ENCODE measurements at places on chromosomes 1 and 21.

DNA sequence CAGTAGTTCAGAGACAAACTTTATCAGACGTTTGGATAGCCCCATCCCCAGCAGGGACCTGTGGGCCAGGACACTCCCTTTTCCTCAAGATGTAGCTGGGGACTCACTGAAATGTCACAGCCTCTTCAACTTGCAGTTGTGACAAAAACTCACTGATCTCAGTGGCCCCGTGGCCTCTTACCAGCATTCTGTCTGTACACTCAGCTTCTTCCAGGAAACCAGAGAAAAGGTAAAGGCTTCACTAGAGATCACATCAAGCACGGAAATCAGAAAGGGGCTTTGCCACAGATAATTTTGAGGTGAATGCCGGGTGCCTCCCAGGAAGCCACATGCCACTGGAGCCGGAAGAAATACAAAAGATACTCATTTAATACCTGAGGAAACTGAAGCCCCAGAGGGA lies 122.2 kb downstream of the CCDC185 start:
- peak; percentile 13 for DNase-seq

- DNase-seq: no peak
Observed at GRCh38 chr1:169873582-169874199, 20.0 kb downstream of the SCYL3 start.

- no peak for DNase-seq
Observed at GRCh38 chr1:203182387-203182953, 4.0 kb downstream of the CHI3L1 start.

DNA sequence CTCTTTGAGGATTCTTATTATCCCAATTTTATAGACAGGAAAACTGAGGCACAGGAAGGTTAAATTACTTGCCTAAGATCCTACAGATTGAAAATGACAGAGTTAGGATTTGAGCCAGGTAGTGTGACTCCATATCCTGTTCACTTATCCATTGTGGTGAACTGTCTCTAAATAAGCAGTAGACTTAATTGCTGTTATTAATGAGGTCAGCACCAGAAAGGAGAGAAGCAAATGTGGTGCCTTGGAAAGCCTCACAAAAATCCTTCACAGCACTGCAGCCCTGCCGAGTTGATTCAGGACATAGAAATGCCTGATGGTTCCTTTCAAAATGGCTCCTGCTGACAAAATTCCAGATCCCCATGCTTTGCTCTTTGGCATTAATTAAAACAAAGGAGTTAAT lies 193.3 kb upstream of the BEND5 start:
- DNase-seq: no peak

GRCh38 chr1:53826367-53826766 lies 11.7 kb downstream of the NDC1 start:
- no peak for DNase-seq

GRCh38 chr1:100930494-100930893 lies 34.6 kb downstream of the SLC30A7 start:
- DNase-seq: peak; percentile 61

DNA sequence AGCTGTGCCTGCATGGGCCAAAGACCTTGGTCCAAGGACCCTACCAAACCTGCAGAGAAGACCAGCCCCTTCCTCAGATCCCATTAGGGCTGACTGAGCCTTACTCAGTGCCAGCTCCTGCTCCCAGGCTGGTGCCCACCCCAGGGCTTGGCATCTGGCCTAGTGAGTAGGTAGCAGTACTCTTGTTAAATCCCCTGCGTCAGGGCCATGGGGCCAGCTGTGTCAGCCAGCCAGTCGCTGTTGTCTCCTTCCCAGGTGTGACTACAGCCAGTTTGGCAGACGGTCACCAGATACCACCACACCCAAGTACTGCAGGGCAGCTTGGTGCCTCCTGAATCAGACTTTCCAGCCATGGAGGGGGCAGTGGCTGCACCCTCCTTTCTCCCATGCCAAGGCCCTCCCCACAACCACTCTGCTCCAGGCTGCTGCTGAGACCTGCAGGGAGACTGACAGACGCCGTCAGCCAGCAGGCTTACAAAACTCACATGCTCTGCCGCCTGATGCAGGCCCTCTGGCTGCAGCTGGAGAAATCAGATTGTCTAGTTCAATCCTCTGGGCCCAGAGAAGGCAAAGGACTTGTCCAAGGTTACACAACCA lies 3.0 kb downstream of the TENT5B start:
- no peak for DNase-seq

- no peak for DNase-seq
Observed at GRCh38 chr1:54585181-54586066, 37.4 kb downstream of the ACOT11 start.

- DNase-seq: no peak
Observed at GRCh38 chr1:20530901-20531300, 21.5 kb upstream of the FAM43B start.

GRCh38 chr1:224203243-224204016 lies 20.4 kb downstream of the DEGS1 start:
- no peak for DNase-seq

DNA sequence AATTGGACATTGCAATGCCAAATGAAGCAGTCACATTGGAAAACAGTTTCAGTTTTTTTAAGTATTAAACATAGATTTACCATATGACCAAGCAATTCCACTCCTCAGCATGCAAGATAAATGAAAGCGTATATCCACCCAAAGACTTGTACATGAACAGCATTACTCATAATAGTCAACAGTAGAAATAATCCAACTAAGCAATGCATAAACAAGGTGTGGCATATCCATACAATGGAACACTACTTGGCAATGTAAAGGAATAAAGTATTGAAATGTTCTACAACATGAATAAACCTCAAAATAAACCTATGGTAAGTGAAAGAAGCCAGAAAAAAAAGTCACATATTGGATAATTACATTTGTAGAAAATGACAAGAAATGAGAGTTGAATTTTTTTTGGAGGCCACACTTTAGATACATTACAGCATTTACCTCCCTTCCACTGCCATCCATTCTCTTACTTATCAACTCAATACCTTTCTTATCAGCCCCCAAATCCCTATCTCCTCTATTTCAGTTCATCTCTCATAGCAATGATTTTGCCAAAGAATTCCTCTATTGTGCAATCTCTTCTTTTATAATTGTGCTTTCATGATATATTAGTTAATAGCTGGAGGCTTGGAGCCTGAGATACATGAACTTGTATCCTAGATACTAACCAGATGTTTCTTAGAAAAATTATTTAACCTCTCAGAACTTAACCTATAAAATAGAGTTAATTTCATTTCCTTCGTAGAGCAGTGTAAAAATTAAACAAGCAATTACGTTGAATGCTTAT lies 414.2 kb upstream of the C1orf87 start:
- DNase-seq: no peak

DNA sequence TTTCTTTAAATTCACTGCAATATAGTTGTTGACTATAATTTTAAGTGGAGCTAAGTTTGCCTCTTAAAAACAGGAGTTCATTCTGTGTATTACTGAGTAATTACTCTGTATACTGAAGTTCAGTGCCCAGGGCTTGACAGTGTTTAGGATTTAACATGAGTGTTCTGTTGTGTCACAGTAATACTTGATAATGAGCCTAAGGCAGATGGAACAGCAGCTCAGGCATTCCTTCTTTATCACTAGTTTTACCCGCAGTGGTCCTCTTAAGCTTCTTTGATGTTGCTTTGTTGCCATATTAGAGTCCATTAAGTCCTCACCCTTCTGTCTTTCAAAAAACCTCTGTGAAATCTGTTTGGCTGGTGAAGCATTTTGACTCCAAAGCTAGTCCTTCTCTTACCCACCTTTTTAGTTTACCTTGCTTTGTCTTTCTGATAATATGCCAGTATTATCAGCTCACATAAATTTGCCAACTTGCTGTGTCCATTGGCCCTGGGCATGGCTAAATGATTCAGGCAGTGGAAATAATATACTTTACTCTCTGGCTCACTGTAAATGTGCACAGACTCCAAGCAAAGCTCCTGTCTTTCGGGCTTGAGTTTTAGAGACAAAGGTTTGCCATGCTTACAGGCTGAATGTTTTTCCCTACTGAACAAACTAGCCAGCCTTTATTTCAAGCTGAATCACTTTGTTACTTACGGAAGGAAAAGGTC lies 17.7 kb downstream of the HIPK1 start:
- DNase-seq: no peak

- DNase-seq: peak; percentile 54
Observed at GRCh38 chr21:29436143-29436542, 137.4 kb downstream of the BACH1 start.

GRCh38 chr1:89719502-89720306 lies 86.8 kb downstream of the LRRC8C start:
- no peak for DNase-seq

Measured in CD4-positive, alpha-beta T cell treated with Interleukin-4 for 1 hour (primary cell).